Muscle of back (tissue), 13 donors: ENCODE measurements at places on chromosomes 3 and 15. TPM values are rescaled to one million over a fixed set of nuclear protein-coding genes. Genes with fewer than 3 reads are reported as not detected.
A peak's percentile ranks its signal among the peaks of the same experiment; 100 is the strongest.

Gene KIF15
- polyA plus RNA-seq = 8.0 TPM

Gene CTDSPL
- 44.5 TPM for polyA plus RNA-seq

Gene STARD5
- polyA plus RNA-seq = 4.7 TPM

Gene FBXO40
- 2.0 TPM for polyA plus RNA-seq

Gene MOBP
- not detected for polyA plus RNA-seq

Gene CPNE9
- polyA plus RNA-seq = not detected

DNA sequence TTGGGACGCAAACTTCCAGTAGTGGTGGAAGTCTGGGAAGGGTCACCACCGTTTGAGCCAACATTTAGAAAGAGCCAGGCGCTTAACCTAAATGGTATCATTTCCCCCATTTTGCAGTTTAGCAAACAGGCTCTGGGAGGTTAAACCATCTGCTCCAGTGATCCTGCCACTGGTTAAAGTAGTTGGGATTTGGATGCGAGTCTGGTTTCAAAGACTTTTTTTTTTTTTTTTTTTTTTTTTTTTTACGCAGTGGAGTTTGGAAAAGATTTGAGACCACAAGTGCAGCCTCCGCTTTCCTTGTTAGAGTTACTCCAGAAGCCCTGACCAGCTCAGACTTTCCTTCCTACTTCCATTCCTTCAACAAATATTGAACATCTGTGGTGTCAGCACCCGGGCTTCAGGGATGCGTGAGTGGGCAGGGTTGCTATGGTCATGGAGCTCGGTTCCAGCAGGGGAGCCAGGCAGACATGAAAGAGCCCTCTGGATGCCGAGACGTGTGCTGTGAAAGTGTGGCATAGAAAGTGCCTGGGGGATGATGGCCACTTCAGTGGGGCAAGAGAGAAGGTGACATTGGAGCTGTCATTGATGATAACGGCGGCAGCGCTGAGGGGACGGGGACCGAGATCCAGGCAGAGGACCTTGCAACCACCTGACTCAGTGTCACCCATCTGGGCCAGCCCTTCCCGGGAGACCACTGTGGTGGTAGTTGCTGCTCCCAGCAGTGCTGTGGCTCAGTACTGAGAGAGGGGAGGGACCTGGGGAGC, 1.1 kb upstream of the RNU6-1 start:
- DNase-seq = peak; percentile 53

DNA sequence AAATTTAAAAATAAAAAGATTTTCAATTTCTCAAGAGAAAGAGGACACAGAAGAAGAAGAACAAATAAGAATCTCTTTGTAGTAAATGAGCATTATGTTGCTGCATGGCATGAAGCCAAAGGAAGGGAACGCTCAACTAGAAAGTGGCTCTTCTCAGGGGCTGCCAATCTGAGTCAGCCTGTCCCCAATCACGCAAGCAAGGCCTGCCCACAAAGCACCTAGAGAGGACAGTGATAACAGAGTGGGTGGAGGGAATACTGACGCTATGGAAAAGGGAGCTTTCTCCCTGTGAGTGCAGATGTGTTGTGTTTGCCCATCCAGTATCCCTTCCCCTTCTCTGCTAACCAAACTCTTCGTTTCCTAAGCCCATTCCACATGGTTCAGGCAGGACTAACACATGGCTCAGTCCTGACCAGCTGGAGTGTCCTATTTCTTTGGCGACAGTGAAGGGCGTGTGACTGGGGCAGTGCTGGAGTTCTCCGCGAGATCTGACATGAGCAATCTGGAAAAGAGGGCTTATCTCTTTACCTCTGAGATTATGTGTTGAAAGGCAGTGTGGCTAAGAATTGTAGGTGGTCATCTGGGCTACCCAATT, 14.2 kb downstream of the FBN1 start:
- no peak for DNase-seq

- no peak for DNase-seq
Measured at GRCh38 chr3:45246241-45246640, 20.2 kb upstream of the TMEM158 start.

DNA sequence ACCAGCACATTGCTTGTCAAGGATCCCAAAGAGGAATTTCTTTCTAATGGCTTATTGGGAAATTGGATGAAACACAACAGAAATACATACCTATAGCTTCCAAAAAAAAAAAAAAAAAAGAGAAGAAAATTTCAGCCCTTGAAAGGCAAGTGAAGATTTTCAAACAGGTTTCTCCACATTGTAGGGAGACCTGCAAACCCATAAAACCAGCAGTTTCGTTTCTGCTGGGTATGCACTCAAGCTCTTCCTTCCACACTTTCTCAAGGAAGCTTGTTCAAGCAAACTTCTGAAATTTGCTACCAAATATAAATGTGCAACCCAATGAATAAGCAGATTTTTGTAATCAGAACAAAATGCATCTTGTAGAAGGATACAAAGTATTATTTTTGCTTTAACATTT, 15.9 kb upstream of the SH3BP5 start:
- no peak for DNase-seq

- no peak for DNase-seq
Measured at GRCh38 chr3:33624756-33625155, 93.3 kb downstream of the CLASP2 start.

DNA sequence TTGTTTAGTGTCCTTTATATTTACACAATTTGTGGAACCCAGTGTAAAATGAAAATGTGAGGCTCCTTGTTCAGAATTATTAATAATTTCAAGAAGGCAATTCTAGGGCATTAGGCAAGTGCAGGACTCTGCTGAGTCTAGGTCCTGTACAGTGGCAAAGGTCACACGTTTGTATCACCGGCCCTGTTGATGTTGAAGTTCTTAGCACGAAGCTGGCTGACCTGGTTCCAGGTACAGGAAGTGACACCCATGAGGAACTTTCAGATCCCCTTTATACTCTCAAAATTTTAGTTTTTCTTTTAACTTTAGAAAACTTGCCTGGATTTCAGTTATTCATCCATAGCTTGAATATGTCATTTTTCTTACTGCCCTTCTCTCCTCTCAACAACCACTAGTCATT, 349.4 kb downstream of the CNTN6 start:
- no peak for DNase-seq

- no peak for DNase-seq
Measured at GRCh38 chr3:38843898-38844297, 27.9 kb upstream of the SCN10A start.

DNA sequence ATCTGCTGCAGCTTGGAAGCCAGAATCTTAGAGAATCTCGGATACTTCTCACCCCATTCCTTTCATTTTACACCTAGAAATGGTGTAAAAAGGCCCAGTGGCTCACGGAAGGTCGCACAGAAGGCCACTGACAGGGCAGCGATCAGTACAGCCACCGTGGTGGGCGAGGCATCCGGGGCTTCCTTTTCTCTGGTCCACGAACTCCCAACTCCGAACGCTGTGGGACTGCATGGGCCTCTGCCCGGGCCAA, 36.3 kb upstream of the POLG start:
- DNase-seq = no peak
